ENCODE measurements at places on chromosomes 3 and 15. TPM values are rescaled to one million over a fixed set of nuclear protein-coding genes. Genes with fewer than 3 reads are reported as not detected.

DNA sequence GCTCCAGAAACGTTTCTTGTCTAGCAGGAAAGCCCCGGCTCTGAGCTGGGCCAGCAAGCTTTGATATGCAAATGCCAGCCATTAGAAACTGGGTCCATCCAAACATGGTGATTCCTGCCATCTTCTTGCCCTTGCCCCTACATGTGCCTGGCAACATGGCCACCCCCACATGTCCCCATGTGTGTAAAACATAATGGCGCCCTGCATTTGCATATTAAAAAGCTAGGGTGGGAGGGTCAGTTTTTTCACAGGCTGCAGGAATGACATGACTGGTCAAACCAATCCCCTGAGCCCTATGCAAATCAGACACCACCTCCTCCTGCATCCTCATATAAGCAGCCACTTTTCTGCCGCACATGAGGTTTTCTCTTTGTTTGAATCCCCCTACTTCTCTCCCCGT lies 21.2 kb downstream of the GPR156 start:
- no peak for DNase-seq

The GOLGA8O gene
- polyA plus RNA-seq = not detected

- DNase-seq = no peak
Observed at GRCh38 chr3:171531716-171532115, 71.5 kb upstream of the TNIK start.

The SV2B gene
- 3.6 TPM for polyA plus RNA-seq

The SMAD6 gene
- polyA plus RNA-seq = 5.1 TPM

GRCh38 chr3:134931045-134931785 lies 136.2 kb downstream of the EPHB1 start:
- DNase-seq = no peak

GRCh38 chr15:40010686-40011085 lies 28.3 kb downstream of the SRP14 start:
- DNase-seq = no peak

The CAPN3 gene
- 453 TPM for polyA plus RNA-seq

- DNase-seq = no peak
Observed at GRCh38 chr15:38740206-38740605, 175.6 kb upstream of the RASGRP1 start.

DNA sequence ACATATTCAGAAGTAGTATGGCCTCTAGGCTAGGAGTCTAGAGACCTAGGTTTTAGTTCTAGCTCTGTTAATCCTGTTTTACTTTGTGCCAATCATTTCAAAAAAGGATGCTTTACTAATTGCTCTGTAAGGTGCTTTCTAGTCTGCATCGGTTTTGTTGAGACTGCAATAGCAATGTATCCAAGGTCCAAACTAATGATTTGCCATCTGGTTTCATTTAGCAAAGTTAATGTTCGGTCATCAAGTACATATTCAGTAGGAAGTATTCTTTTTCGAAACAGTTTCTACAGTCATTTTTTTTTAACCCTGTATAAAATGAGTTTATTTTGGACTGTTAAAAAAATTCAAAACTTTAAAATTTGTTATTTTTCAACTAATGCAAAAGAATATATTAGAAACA lies 2.0 kb upstream of the GALK2 start:
- DNase-seq = peak; percentile 81

DNA sequence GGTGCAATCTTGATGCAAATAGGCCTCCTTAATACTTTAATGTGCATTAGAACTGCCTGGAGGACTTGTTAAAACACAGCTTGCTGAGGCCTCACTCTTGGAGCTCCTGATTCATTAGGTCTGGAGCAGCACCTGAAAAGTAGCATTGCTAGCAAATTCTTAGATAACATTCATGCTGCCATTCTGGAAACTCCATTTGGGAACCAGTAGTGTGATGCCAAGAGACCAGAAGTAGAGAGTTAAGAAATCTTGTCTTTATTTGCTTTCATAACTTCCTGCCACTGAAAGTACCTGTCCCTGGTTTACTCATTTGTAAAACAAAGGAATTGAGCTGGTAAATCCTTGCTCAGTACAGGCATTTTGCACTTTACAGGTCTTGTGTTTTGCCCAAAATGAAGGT lies 72.0 kb downstream of the RAP2B start:
- no peak for DNase-seq

DNA sequence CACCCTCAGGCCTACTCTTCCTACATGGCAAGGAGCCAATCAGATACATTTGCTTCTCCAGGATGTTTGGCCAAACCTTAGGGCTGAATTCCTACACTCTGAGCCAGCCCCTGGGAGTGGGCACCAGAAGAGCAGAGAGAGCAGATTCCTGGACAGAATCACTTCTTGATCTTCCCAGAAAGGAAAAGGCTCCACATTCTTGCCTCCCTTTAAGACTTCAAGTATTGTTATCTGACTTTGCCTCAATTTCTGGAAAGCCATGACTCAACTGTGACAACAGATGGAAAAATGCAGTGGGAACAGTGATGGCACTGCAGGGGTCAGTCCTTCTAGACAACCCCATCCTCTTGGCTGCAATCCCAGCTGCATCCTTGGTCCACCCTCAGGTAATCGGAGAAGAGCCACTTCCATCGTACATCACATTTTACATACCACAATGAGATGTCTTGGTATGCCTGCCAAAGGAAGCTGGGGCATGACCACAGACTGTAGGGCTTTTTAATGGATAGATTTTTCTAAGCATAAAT lies 21.0 kb downstream of the SLCO2A1 start:
- DNase-seq = no peak

- DNase-seq = no peak
Observed at GRCh38 chr3:152197451-152197850, 71.3 kb upstream of the MBNL1 start.

DNA sequence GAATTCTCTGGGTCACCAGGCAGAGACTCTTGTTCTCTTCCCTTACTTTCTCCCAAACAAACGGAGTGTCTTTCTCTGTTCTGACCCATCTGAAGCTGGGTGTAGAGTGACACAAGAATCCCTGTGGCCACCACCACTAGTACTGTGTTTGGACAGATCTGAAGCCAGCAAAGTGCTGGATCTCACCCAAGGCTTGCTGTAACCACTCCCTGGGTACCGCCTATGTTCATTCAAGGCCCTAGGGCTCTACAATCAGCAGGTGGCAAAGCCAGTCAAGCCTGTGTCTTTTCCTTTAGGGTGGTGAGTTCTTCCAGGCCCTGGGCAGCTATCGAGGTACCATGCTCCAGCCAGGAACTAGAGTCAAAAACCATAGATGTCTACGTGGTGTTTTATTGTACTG lies 149.2 kb upstream of the CTNNB1 start:
- no peak for DNase-seq

The ACTRT3 gene
- polyA plus RNA-seq = 4.1 TPM

The CCDC80 gene
- 27.9 TPM for polyA plus RNA-seq

The LRRC2 gene
- polyA plus RNA-seq = 2.1 TPM

GRCh38 chr15:63551400-63551799 lies 45.8 kb upstream of the FBXL22 start:
- DNase-seq = no peak

- DNase-seq = no peak
Observed at GRCh38 chr3:115915061-115915460, 291.8 kb downstream of the GAP43 start.

GRCh38 chr3:37701734-37702433 lies 159.8 kb upstream of the CTDSPL start:
- DNase-seq = peak; percentile 93

DNA sequence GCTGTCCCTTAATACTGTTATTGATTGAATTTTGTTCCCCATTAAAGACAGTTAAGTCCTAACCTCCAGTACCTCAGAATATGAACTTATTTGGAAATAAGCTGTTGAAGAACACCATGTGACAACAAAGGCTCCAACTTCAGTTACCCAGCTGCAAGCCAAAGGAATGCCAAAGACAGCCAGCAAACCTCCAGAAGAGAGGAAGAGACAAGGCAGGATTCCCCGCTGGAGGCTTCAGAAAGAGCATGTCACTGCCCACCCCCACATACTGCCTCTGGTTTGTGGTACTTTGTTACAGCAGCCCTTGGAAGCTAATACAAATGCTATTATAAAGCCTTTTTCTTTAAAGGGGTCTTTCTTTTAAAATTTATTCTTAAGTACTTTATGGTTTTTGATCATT lies 18.4 kb upstream of the NEK10 start:
- no peak for DNase-seq

DNA sequence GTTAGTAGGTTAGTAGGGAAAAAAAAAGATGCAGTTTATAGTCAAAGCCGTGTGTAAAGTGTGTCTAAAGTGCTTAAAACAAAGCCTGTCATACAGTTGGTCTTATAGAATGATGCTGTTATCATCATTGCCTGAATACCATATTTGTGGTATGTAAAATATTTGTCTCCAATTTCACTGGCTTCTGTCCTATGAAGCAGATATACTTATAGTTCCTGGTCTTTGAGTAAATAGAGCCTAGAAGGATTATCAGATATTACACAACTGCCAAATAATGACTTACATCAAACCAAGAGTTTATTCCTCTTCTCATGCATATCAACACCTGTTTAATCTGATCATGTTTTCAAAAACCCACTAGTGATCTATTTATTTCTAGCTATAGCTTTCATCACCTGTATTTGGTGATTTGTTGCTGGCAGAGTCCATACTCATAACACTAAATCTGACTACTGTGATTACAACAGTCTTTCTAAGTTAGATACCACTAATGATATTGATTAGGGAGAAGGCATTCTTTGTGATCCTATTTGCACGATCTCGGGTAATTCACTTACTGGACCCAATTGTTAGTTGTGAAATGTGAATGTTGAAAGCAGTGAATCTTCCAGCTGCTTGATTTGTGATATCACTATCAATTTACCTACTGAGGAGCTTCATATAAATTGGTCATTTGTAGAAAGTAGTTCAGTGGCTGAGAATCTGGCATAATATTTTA lies 413.7 kb downstream of the LPP start:
- no peak for DNase-seq

The FGF7 gene
- polyA plus RNA-seq = 28.4 TPM

The COPG1 gene
- 151 TPM for polyA plus RNA-seq

The EPB42 gene
- polyA plus RNA-seq = 3.6 TPM

- DNase-seq = no peak
Observed at GRCh38 chr3:37492468-37492867, 318.1 kb upstream of the LRRFIP2 start.

GRCh38 chr3:171542976-171543375 lies 82.8 kb upstream of the TNIK start:
- DNase-seq = no peak

The CALML4 gene
- polyA plus RNA-seq = 6.7 TPM

GRCh38 chr3:9352917-9353752 lies 9.7 kb upstream of the THUMPD3 start:
- peak; percentile 82 for DNase-seq

DNA sequence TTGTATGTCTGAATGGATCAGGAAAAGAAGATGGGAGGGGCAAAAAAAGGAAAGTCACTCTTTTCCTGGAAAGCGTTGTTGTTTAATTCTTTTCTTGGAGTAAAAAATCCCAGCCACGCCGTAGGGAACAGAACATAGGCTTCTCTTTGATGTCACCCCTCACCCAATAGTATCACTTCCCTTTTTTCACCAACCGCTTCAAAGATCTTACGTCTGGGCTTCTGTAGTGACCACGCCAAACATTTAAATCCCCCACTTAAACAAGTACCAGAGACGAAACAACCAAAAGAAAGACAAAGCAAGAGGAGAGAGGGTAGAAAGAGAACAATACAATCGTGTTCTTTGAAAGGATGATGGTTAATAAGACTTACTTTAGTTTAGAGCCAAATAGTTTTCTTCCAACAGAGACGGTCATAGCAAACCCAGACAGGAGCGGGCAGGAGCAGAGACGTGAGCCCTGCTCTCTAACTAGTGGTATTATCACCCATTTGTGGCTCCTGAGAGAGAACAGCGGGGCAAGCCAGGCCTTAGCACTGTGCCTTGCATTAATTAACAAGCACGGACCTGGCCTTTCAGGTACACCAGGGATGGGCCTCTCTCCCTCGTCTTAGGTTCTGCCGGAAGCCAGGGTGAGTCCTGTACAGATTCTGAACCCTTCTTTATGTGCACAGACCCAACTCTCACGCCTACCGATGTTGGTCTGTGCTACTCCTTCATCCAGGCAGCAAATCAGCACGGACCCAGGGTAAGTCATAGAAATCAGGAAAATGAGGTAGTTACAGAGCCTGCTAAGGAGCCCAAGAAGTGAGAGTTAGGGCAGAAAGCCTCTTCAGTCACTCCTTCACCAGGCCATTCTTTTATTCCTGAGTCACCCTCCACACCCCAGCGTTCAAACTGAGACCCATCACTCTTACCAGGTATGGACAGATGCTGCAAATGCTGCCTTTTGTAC lies 28.2 kb upstream of the BCL6 start:
- peak; percentile 51 for DNase-seq

The AQP9 gene
- 0.09 TPM for polyA plus RNA-seq

DNA sequence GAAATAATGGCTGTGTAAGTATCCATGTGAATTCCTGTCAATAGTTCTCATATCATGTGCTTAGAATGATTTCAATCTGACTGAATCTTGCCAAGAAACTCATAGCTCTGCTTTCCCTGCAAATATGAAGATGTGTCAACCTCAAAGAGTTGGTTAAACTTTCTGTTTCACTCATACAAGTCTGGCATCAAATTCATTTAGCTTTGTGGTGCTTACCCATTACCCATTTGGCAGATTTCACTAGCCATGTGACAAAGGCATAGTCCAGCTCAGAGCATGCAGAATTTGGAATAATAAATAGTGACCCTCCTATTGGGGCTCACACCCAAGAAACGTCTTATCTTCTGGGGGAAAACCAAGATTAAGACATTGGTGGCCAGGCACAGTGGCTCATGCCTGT lies 256.6 kb upstream of the TPRG1 start:
- no peak for DNase-seq

- peak; percentile 43 for DNase-seq
Observed at GRCh38 chr3:73351423-73352071, 273.2 kb downstream of the PDZRN3 start.

The NAA80 gene
- polyA plus RNA-seq = 6.4 TPM

GRCh38 chr3:48661501-48662144 lies 1.1 kb downstream of the CELSR3 start:
- peak; percentile 61 for DNase-seq

DNA sequence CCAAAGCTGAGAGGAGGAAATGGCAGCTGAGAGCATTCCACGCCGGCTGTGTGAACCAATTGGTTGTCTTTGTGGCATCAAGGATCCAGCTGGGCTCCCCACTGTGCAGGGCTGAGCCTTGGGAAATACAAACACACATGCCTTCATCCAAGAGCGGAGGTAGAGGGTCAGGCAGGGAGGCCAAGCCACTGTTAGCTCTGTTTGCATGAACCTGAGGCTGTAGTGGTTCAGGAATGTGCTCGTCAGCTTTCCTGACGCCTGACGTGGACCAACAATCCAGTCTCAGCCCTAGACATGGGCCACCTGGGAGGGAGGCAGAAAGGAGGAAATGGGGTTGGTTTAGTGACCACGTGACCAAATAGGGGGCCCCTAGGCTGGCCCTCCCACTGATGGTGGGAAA lies 276.9 kb downstream of the TLE3 start:
- no peak for DNase-seq

DNA sequence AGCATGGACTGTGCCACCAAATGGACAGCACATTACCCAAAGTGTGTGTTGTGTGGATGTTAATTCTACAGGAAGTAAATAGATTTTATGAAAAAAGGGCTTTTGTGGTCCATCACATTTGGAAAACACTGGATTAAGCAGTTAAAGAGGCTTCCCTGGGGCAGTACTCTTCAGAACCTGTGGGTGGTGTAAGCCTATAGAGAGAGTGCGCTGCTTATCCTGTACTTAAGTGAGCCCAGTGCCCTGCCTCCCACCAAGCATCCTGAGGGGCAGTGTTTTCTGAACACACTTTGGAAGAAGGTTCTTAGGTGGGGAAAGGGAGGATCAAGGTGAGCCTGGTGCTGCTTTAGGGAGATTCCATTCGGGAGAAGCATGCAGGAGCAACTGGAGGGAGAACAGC lies 10.9 kb downstream of the TTLL3 start:
- DNase-seq = no peak

The MYRIP gene
- 0.75 TPM for polyA plus RNA-seq

Measured in muscle of leg (tissue), 16 donors.